ENCODE measurements at places on chromosomes 13 and 19.

GRCh38 chr13:30618186-30618929 is 638 bp downstream of the USPL1 start:
- peak; percentile 2 for DNase-seq

DNA sequence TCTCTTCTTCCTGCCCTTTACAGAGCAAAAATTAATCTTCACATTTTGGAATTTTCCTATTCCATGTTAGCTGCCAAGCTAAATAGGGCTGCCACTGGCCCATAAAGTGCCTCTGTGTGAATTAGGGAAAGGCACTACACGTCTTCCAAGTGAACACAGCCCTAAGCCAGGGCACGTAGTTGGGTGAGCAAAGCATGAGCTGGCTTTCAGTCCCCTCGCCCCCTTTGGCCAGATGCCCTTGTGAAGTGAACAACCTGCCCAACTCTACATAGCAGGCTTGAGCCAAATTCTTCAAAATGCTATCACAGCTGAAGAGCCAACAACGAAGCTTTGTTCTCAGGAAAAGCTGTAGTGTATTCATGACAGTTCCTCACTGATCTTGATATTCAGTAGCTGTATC is 213.1 kb downstream of the OXGR1 start:
- no peak for DNase-seq

DNA sequence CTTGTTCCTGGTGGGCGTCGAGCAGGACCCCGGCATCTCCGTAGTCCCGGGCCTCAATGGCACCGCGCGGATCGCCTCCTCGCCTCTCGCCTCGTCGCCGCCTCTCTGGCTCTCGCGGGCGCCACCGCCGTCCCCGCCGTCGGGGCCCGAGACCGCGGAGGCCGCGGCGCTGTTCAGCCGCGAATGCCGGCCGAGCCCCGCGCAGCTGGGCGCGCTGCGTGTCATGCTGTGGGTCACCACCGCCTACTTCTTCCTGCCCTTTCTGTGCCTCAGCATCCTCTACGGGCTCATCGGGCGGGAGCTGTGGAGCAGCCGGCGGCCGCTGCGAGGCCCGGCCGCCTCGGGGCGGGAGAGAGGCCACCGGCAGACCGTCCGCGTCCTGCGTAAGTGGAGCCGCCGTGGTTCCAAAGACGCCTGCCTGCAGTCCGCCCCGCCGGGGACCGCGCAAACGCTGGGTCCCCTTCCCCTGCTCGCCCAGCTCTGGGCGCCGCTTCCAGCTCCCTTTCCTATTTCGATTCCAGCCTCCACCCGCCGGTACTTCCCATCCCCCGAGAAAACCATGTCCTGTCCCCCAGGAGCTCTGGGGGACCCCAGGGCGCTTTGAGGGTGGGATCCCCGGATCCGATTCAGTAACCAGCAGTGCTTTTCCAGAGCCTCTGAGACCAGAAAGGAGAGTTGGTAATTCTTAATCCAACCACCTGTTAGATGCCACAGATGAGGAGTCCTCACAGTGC is 885 bp downstream of the MLNR start:
- DNase-seq = no peak

GRCh38 chr13:110593430-110594130 is 21.8 kb upstream of the NAXD start:
- DNase-seq = no peak

DNA sequence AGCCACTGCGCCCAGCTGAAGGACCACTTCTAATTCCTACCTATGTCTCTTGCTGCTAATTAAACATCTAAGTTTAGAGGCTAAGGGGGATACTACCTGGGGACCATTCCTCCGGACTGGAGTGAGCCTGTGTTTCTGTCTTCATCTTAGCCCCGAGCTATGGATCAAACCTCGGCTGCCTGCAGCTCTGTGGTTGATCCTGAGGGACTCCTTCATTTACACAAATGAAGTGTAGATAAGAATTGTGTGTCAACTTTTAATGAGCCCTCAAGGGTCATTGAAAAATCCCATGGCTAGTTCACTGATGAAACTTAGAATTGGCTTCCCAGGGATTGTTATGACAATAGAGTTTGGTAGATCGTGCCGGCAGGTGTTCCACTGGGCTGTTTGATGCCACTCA is 31.5 kb upstream of the OR10H1 start:
- DNase-seq = no peak

GRCh38 chr13:27117158-27117557 is 54.5 kb downstream of the USP12 start:
- no peak for DNase-seq

DNA sequence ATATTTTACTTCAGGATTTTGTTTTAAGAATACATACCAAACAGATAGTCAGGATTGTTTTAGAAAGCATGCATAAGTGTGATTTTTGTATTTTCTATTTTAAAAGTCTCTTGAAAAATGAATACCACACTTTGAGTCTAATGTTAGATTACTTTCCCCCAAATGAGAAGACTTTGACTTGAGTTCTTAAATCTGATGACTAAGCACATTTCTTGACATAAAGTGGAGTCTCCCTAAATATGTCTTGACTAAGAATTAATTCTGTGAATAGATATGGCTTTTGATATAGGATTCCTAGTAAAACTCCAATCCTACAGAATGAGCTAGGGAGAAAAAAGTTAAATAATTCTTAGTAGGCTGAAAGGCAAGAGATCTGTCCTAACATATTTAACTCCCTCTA is 624.2 kb upstream of the SPRY2 start:
- DNase-seq = no peak
